ENCODE measurements at places on chromosomes 3 and 15. TPM values are rescaled to one million over a fixed set of nuclear protein-coding genes. Genes with fewer than 3 reads are reported as not detected.

Gene IL5RA
- total RNA-seq, result 0.46 TPM

Gene PDZRN3
- total RNA-seq, result 71.9 TPM

Gene HRG
- total RNA-seq, result not detected

Gene PFKFB4
- 4.5 TPM for total RNA-seq

Gene ARHGAP31
- 26.5 TPM for total RNA-seq

Gene REC114
- not detected for total RNA-seq

Gene PAQR5
- total RNA-seq, result 1.2 TPM

Gene TMEM45A
- total RNA-seq, result 75.3 TPM

Gene CHRFAM7A
- total RNA-seq, result 5.1 TPM

Gene RPUSD2
- total RNA-seq, result 5.0 TPM

Gene HLTF
- 25.8 TPM for total RNA-seq

Gene MYL3
- 5.9 TPM for total RNA-seq

Gene UBE3A
- total RNA-seq, result 103 TPM

Gene GRK7
- 0.14 TPM for total RNA-seq

Gene AHSG
- total RNA-seq, result not detected

Gene IGSF11
- 0.57 TPM for total RNA-seq

Gene ANO10
- 61.5 TPM for total RNA-seq

Gene TMEM158
- total RNA-seq, result 22.7 TPM

Gene GOLGA6L7
- not detected for total RNA-seq

Gene CP
- total RNA-seq, result 13.7 TPM

Gene CD276
- 137 TPM for total RNA-seq

Gene PLA2G4D
- total RNA-seq, result not detected

Gene LEO1
- 9.1 TPM for total RNA-seq

Gene SOX2
- total RNA-seq, result 0.19 TPM

Gene IL17RE
- total RNA-seq, result 10.0 TPM

Gene DUOXA2
- not detected for total RNA-seq

Gene RMDN3
- total RNA-seq, result 22.3 TPM

Gene SEMA3G
- 17.7 TPM for total RNA-seq

Gene GOLGA8O
- total RNA-seq, result 1.5 TPM

Gene LYZL4
- total RNA-seq, result not detected

Gene GALK2
- 34.0 TPM for total RNA-seq

Gene CCDC71
- total RNA-seq, result 14.3 TPM

Gene ARGFX
- not detected for total RNA-seq

Gene AGBL1
- total RNA-seq, result not detected

Gene GOLGA6L10
- 0.48 TPM for total RNA-seq

Gene SLC22A13
- total RNA-seq, result 0.32 TPM

Gene ADGRG7
- total RNA-seq, result not detected

Gene SKOR1
- 0.51 TPM for total RNA-seq

Gene GUCA1C
- not detected for total RNA-seq

Gene CPEB1
- total RNA-seq, result 5.0 TPM

Data from posterior vena cava (tissue), 2 donors.